ENCODE measurements at places on chromosomes 4 and X.

DNA sequence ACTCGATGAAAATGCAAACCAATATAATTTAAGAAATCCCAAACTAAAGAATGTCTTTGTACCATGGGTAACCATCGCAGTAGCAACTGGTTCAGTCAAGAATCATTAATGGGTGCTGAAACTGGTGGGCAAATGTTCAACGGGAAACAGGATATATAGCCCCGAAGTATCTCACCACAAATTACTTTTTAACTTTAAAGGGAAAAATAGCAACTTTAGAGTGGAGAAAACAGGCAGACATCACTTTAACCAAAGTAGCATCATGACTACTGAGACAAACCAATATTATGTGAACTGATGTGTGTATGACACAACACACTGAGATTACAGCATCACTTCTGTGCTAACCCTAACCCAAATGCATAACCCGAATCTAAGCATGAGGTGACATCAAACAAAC is 33.8 kb upstream of the SLAIN2 start:
- no peak for DNase-seq

- DNase-seq = no peak
Measured at GRCh38 chrX:68061206-68061535, 372.1 kb downstream of the OPHN1 start.

GRCh38 chr4:79700356-79700755 is 292.3 kb upstream of the GK2 start:
- DNase-seq = no peak

DNA sequence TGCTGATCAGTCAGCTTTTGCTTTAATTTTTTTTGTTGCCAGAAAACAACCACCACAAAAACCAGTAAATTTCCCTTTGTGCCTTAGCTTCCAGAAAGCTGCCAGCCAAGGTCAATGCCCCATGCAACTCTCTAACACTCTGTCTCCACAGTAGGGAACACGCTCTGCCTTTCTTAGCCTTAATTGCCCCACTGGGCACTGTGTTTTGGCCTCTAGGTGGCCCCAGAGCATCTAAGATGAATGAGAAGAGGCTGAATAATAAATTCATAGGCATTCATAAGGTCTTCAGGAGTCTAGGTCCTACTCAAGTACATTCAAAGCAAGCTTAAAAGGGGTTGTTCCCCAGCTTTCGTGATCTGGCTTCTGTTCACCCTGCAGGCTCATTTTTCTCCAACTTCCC is 57.7 kb upstream of the PASD1 start:
- DNase-seq = no peak

GRCh38 chrX:104205548-104205947 is 39.3 kb downstream of the FAM199X start:
- no peak for DNase-seq

GRCh38 chr4:155077452-155078229 is 130.8 kb upstream of the NPY2R start:
- DNase-seq = no peak

DNA sequence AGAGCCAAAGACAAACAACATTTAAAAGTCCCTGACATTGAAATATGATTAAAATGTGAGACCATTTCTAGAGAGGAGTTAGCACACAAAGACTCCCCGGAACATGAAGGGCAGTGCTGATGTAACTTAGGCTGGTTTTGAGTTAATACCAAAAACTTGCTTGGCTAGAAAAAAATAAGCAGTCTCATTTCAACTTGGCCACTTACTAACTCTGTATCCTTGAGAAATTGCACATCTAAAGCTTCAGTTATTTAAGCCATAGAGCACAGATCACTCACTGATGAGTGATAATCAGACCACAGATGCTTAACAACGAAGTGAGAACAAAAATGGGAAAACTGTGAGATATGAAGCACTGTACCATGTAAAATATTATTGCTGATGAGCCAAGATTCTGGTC is 65.9 kb upstream of the MAOA start:
- no peak for DNase-seq

DNA sequence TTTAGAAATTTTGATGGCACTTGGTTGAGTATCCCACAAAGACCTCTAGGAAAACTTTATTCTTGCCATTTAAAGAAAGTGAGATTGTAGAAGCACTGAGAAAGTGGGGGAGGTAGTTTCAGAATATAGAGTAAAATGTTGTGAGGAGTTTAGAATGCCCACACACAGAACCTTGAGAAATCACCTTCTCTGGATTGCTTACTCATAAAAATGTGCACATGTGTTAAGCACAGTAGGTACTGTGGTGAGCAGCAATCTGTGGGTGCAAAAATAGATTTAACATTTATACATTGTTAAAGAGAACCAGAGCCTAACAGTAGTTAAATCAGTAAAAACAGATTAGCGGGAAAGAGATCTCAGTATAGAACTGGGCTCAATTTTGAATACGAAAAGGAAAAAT is 201.2 kb upstream of the NWD2 start:
- DNase-seq = no peak

- DNase-seq = no peak
Measured at GRCh38 chrX:71098951-71099506, 3.4 kb downstream of the FOXO4 start.

- no peak for DNase-seq
Measured at GRCh38 chr4:89257376-89257775, 50.2 kb downstream of the GPRIN3 start.

GRCh38 chr4:85929961-85930665 is 429.7 kb downstream of the MAPK10 start:
- no peak for DNase-seq

DNA sequence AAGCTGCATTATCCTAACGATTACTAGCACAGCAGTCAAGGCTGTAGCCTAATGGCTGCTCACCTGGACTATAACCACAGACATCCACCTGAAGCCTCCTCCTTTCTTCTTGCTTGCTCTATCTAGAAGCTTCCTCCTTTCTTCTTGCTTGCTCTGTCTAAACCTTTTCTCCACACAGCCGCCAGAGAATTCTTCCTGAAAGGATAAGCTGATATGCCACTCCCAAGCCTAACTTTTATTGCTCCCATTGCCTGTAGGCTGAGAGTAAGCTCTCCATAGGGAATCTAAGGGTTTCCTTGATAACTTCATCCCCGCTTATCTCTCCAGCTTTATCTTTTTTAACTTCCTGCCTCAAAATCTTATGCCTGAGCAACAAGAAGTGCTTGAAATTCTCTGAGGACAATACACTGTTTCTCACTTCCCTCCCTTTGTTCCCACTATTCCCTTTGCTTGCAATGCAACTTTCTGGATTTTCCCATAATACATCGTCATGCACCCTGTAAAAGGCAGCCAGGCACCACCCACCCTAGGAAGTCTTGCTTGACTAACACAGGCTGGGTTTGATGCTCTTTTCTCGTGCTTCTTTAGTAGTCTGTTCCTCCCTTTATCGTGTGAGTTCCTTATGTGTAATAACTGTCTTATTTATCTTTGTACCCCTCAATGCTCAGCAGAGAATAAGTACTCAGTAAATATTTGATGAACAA is 1.4 kb upstream of the LRIT3 start:
- no peak for DNase-seq

GRCh38 chrX:134426281-134426680 is 33.7 kb upstream of the HPRT1 start:
- no peak for DNase-seq

GRCh38 chr4:80172203-80172602 is 25.1 kb upstream of the PRDM8 start:
- DNase-seq = no peak

- no peak for DNase-seq
Measured at GRCh38 chrX:138150709-138151108, 560.8 kb downstream of the FGF13 start.

- peak; percentile 82 for DNase-seq
Measured at GRCh38 chrX:22652596-22652995, 347.2 kb upstream of the DDX53 start.

DNA sequence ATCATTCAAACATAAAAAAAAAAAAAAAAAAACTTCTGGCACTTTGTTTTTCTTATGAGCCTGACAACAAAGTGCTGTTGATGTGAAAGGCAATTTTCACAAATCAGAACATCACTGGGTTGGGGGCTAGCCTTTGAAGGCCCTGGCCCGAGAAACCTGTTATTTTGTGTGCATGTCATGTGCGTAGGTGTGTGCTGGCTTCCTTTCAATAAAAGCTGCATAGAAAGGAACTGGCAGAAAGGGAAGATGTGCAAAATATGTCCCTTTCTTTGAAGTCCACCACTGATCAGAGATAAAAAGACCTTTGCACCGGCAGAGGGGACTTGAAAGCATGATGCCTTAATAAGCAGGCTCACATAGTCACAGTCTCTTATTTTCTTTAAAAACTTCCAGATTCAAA is 170.8 kb upstream of the RASGEF1B start:
- no peak for DNase-seq

GRCh38 chr4:74968456-74969164 is 35.7 kb downstream of the PARM1 start:
- no peak for DNase-seq

GRCh38 chr4:8315435-8316250 is 46.1 kb downstream of the HTRA3 start:
- DNase-seq = no peak

DNA sequence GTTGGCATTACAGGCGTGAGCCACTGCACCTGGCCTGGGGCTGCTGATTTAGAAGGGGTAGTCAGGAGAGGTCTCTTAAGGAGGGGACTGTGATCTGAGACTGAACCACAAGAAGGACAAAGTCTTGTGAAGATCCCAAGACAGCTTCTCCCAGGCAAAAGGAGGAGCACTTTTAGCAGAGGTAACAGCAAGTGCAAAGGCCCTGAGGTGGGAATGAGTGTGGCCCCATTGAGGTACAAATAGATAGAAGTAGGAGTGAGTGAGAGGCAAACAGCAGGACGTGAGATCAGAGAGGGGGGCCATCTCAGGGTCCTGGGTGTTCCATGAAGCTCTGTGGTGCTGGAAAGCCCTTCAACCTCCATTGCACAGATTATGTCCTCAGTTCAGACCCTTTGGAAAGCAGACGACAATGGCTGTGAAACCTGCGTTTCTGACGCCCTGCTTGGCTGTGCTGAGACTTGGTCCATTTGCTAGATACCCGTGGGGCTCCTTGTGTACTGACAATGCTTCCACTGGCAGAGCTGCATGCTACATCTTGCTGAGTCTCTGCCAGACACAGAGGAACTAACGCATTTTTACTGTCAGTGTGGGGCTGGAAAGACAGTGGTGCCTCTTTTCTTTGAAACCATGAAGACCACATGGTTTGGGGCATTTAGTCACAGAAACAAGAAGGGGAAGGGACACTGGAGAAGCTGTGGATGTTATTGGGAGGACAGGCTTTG is 1.3 kb upstream of the CCKAR start:
- peak; percentile 36 for DNase-seq

DNA sequence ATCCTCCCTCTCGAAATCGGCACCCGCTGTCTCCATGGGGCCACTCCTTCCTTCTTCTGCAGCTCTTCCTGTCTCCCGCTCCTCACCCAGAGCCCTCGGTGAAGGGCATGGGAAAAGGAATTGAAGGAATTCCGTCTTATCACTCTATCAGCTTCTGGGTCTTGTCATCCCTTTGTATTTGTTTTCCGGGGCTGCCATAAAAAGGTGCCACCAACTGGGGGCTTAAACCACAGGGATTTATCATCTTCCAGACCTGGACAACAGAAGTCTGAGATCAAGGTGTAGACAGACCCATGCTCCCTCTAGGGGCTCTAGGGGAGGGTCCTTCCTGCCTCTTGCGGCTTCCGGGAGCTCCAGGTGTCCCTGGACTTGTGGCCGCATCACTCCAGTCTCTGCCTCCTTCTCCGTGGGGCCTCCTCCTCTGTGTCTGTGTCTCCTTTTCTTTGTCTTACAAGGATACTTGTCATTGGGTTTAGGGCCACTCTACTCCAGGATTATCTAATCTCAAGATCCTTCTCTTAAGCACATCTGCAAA is 24.0 kb downstream of the CD99 start:
- no peak for DNase-seq

DNA sequence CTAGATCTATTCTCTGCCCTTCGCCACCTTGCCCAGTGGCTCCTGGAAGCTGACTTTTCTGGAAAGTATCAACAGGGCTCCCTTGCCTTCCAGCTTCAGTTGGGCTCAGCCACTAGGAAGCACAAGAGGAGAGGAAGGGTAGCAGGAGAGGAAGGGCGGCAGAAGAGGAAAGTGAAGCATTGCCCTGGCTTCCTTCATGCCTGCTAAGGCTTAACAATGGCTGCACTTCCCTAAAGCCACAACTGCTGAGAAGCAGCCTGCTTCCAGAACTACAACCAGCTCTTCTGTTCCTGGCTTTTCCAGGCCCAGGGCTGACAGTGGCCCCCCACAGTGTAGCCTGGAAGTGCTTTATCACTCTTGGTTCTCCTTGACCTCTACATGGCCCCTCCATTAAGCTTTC is 29.1 kb upstream of the PGM2 start:
- no peak for DNase-seq

GRCh38 chr4:150479657-150480056 is 102.3 kb upstream of the MAB21L2 start:
- no peak for DNase-seq

DNA sequence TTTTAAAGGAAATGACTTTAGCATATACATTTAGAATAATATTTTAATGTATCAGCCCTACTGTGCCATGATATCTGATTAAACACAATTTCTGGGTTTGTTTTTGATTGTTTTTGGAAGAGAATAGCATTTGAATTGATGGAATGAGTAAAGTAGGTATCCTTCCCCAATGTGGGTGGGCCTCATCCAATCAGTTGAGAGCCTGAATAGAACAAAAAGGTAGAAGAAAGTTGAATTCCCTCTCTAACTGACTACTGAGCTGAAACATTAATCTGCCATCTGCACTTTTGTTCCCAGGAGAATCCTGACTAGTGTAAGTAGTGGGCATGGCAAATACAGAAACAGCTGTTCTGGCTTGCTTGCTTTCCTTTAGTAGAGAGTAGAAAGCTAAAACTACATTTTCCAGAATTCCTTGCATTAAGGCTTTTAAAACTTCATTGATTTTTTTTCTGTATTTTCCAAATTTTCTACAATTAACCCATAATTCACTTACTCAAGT is 9.7 kb upstream of the SEC24D start:
- no peak for DNase-seq

- DNase-seq = no peak
Measured at GRCh38 chrX:25005382-25006185, 10.2 kb downstream of the ARX start.

- no peak for DNase-seq
Measured at GRCh38 chr4:93888768-93889167, 60.2 kb downstream of the ATOH1 start.

DNA sequence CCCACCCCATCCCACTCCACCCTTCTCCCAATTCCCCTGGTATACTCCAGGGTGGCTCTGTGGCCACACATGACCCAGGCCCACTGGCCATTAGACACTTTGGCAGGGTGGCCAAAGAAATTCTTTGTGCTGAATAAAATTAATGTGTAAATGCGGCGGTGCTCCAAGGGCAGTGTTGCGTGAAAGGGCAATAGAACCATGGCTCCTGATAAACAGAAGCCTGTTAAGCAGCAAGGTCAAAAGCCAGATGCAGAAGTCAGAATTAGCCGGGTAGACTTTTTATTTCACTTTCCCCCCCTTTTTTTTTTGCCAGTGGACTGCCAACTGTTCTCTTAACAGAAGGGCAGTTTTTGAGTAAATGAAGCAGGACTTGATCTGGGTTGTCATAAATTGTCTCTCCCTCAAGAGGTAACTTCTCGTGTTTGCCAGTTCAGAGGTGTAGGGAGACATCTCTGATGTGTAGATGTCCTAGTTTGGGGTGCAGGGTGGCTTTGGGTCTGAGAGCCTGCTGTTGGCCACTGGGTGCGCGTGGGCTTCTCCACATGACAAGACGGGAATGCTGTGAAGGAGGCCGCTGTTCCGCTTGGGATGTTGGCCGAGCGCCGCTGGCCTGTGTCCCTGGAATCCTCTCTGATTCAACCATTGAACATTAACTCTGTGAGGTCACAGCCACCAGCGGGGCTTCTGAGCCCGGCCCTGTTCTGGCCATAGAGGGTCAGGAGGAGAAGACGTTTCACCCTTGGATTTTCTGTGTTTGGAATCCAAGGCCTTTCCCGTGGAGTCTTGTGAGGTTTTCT is 139.5 kb downstream of the TBL1X start:
- DNase-seq = no peak

Data from foreskin melanocyte (primary cell).